ENCODE measurements at places on chromosomes 5 and 9.

DNA sequence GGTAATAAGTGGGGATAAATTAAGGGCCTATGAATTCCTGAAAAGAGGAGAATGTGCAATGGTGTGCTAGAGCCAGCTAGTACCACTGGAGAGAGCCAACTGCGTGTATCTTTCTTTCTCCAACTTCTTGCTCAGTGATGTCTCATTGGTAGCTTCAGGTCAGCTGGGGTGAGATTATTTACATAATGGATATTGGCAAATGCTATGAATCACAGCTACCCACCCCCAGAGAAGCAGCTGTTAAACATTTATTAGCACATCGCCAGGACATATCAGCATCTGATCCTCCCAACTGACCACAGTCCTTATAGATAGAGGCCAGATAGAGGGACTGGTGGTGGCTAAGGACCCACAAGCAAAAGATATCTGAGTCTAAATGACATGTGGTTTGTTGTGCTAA lies 421.3 kb downstream of the ACTL7B start:
- DNase-seq, result no peak

DNA sequence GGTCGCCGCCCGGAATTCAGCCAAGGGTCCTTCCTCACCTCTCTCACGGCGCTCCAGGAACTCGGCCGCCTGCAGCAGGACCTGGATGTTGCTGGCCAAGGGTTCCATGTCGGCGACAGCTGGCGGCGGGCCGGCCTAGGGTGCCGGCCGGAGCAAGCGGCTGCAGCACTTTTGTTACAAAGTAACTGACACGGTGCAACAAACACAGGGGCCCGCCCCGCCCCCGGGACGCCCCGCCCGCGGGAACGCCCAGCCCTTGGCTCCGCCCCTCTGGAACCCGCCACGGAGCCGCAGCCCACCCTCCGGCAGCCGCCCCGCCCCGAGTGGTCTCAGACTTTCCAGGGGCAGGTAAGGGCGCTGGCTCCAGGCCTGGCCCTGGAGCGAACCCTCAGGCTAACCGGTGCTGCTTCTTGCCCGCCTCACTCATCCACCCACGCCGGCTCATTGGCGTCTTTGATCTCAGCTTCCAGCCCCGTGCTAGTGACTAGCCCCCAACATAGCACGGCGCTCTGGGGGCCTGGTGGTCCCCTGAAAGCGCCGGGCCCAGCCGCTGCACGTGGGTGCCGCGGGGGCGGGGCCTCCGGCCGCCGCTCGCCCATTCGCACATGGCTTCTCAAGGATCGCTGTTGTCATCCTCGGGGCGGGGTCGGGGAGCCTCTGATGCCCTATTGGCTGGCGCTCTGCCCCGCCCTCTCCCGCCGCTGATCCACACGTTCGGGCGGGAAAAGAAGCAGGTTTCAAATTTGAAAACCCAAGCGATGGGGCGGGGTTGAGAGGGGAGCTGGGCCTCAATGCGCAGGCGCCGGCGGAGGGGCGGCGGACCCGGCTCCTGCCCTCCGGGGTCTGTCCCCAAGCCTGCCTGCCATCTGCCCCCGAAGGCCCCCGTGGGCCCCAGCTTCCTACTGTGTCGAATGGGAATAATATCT lies at the start of gene MXD3:
TSS of gene MXD3 (minus strand) at position 176 of the 926 bp plus-strand sequence. CDS start at position 108, 68 bp downstream.
- DNase-seq, result peak; percentile 96

GRCh38 chr9:14085810-14086209 lies 228.1 kb downstream of the NFIB start:
- no peak for DNase-seq

DNA sequence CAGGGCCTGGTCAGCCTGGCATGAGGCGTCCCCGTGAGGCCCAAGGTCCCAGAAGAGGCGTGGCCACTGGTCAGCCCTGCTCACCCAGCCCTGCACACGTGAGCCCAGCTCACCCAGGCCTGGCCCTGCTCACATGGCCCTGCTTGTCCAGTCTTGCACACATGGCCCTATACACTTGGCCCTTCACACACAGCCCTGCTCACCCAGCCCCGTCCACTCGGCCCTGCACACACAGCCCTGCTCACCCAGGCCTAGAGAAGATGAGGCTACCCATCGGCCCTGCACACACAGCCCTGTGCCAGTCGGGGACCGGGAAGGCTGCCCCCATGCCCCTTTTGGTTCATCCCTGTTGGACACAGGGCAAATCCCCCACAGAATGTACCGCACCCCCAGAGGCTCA lies 28.4 kb downstream of the ZDHHC11B start:
- no peak for DNase-seq

GRCh38 chr5:176740702-176741496 lies 69.5 kb upstream of the UNC5A start:
- no peak for DNase-seq

- DNase-seq, result no peak
Measured at GRCh38 chr5:16812448-16812847, 123.6 kb downstream of the MYO10 start.

- no peak for DNase-seq
Measured at GRCh38 chr5:121138495-121138907, 674.4 kb downstream of the PRR16 start.

DNA sequence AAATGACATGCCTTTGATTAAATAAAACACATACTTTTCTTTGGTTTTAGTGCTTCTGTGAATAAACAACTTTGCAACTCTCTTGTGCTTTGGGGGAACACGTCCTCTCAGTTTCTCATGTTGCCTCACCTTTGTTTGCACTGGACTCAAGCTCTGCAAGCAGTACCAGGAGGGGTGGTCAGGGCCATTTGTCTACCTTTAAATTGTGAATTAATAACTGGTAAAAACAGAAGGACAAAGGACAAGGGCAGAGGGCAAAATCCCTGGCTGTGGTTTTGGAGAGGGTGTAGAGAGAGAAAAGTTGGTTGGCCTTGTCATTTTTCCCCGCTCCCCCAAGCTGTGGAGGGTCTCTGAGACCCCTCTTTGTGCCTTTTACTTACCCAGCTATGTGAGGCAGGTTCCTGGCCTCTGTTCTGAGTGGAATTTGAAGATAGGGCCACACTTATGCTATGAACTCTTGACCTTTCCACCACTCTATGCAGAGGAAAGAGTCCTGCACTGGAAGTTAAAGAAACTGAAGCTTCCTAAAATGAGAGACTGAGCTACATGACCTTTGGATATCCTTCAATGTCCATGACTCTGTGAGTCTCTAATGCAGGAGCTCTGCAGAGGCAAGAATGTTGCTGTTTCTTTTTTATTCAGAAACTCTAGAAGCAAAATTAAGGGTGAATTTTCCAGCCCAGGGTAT lies 55.1 kb upstream of the MOCS2 start:
- no peak for DNase-seq

GRCh38 chr5:171650597-171650996 lies 135.0 kb upstream of the SMIM23 start:
- DNase-seq, result no peak

GRCh38 chr5:5145651-5146529 lies 5.8 kb downstream of the ADAMTS16 start:
- DNase-seq, result no peak

- no peak for DNase-seq
Measured at GRCh38 chr9:129664746-129665388, 580 bp upstream of the PRRX2 start.
